ENCODE measurements at places on chromosomes 3 and 15.

GRCh38 chr3:138347960-138348753 is at the start of gene MRAS:
TSS of gene MRAS (plus strand) at chr3:138348579. CDS start at chr3:138372884, 24,305 bp downstream.
- DNase-seq: peak; percentile 71

GRCh38 chr15:56732135-56732885 is 999 bp downstream of the ZNF280D start:
- DNase-seq: peak; percentile 30

GRCh38 chr3:185764980-185765370 is 59.9 kb downstream of the IGF2BP2 start:
- no peak for DNase-seq

DNA sequence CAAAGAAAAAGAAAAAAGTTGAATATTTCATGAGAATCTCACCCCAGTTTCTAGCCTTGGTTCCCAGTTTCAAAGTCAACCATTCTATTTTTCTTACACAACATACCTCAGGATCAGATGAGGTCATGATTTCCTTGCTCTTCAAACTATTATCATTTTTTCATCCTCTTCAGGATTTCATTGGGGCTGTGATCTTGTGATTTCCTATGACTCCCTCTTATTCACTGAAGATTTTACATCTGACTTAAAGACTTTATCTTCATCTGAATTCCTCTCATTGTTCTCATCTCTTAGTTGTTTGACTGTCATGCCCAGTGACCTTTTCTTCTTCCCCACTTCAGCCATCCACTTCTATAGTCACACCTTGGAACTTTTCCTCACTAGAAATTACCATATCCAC is 3.1 kb upstream of the C3orf33 start:
- no peak for DNase-seq

- DNase-seq: no peak
These were observed 163.0 kb upstream of the SLC2A2 start for GRCh38 chr3:171189394-171190080.

- no peak for DNase-seq
These were observed 252.2 kb upstream of the RGMA start for GRCh38 chr15:93341164-93341563.

GRCh38 chr3:196782511-196782910 is 42.9 kb downstream of the PAK2 start:
- no peak for DNase-seq

GRCh38 chr15:43241100-43241499 is 20.3 kb upstream of the EPB42 start:
- no peak for DNase-seq
